ENCODE measurements at places on chromosomes 7 and 10. TPM values are rescaled to one million over a fixed set of nuclear protein-coding genes. Genes with fewer than 3 reads are reported as not detected.

DNA sequence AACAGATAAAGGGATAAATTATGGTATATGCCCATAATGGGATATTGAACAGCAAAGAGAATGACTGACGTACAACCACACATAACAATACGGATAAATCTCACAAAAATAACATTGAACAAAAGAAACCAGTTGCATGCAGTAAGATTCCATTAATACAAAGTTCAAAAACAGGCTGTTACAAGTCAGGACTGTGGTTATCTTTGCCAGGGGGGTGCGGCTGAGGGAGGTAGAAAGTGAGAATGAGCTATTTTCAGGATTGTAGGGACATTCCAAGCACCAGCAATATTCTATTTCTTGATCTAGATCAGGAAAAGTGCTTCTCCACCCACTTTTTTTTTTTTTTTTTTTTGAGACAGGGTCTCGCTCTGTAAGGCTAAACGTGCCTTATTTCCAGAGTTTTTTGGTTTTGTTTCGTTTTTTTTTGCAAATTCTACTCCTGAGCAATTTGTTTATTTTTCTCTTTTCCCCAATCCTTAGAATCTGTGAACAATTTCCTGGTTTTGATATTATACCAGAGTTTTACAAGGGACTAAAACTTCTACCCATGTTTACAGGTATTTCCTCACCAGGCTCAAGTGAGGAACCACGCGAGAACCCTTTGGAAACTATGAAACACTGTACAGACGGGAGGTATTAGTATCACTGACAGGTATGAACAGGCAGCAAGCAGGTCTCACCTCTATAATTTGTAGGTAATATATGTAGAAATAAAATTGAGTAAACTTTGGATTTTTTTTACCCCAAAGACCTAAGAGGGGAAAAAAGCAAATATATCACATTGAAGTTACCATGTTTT is 9.9 kb downstream of the SMURF1 start:
- no peaks in the 10 kb centered on the region for H3K4me1 ChIP-seq
- no peaks in the 10 kb centered on the region for H3K27me3 ChIP-seq
- H3K27ac ChIP-seq: no peak overlapping the region
- no peak for DNase-seq
- H3K36me3 ChIP-seq: no peaks in the 10 kb centered on the region

DNA sequence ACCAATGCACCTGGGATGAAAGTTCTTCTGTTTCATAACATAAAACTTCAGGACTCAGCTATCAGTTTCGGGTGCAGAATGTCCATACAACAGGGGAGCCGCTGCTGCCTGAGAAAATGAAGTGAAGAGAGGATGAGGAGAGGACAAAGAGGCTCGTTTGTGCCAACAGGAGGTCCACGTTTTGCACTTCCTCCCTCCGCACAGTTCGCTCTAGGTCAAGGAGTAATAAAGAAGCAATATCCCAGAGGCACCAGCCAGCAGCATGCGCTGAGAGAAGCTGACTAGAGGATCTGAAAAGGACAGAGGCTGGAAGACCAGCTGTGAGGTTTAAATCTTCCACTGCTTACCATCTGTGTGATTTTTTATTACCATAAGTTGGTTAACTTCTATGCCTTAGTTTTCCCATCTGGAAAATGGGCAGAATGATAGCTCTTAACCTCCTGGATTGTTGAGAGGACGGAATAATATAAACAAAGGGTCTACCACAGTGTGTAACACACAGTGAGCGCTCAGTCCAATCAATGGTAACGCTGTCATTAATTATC is 709 bp downstream of the GPAM start:
- no peaks in the 10 kb centered on the region for H3K36me3 ChIP-seq
- peak overlapping the region; percentile 92 for H3K4me3 ChIP-seq
- H3K27ac ChIP-seq: peak overlapping the region; percentile 90
- H3K4me1 ChIP-seq: peaks cover 4% of the 10 kb centered on the region
- no peaks in the 10 kb centered on the region for H3K27me3 ChIP-seq
- peak; percentile 1 for DNase-seq

DNA sequence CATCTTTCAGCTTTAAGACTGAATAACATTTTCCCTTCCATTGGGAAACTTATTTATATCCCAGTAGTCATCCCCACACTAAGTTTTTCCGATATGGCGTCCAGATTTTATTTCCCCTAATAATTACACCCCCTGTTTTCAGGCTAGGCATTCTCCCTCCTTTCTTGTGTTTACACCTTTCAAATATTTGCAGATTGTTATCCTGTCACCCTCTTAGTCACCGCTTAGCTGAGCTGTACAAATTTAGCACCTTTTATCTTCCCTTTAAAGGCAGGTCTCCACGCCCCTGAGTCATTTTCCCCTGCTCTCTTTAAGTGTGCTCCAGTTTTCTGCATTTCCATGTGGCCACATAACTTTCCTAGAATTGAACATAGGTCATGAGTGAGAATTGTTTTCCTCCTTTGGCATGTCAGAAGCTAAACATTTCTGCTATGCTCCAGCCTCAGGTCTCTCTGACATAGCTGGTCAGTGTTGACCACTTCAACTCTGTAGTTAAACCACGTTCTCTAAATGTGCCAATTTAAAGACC is 47.4 kb downstream of the LRRC4 start:
- no peaks in the 10 kb centered on the region for H3K36me3 ChIP-seq
- H3K4me3 ChIP-seq: no peak overlapping the region
- no peak for DNase-seq
- no peaks in the 10 kb centered on the region for H3K27me3 ChIP-seq
- H3K27ac ChIP-seq: no peak overlapping the region

GRCh38 chr7:106968160-106968559 is 76.3 kb upstream of the PRKAR2B start:
- H3K4me1 ChIP-seq: no peaks in the 10 kb centered on the region
- no peaks in the 10 kb centered on the region for H3K36me3 ChIP-seq
- H3K27ac ChIP-seq: no peak overlapping the region
- no peak for DNase-seq
- H3K27me3 ChIP-seq: no peaks in the 10 kb centered on the region

- DNase-seq: peak; percentile 82
- H3K36me3 ChIP-seq: peaks cover 33% of the 10 kb centered on the region
- peak overlapping the region; percentile 84 for H3K27ac ChIP-seq
- peaks cover 89% of the 10 kb centered on the region for H3K4me1 ChIP-seq
Observed at GRCh38 chr10:72009425-72010081, 45.4 kb downstream of the CHST3 start.

GRCh38 chr7:8143151-8143874 is 118.7 kb downstream of the ICA1 start:
- peaks cover 4% of the 10 kb centered on the region for H3K4me1 ChIP-seq
- H3K4me3 ChIP-seq: no peak overlapping the region
- no peaks in the 10 kb centered on the region for H3K27me3 ChIP-seq
- H3K36me3 ChIP-seq: no peaks in the 10 kb centered on the region
- H3K27ac ChIP-seq: no peak overlapping the region

- H3K36me3 ChIP-seq: no peaks in the 10 kb centered on the region
- no peak overlapping the region for H3K4me3 ChIP-seq
- H3K4me1 ChIP-seq: no peaks in the 10 kb centered on the region
- no peaks in the 10 kb centered on the region for H3K27me3 ChIP-seq
- peak; percentile 35 for DNase-seq
Observed at GRCh38 chr7:146655928-146656797, 539.6 kb downstream of the CNTNAP2 start.

- peaks cover 9% of the 10 kb centered on the region for H3K36me3 ChIP-seq
- no peak for DNase-seq
- H3K27me3 ChIP-seq: no peaks in the 10 kb centered on the region
- H3K27ac ChIP-seq: no peak overlapping the region
- peaks cover 6% of the 10 kb centered on the region for H3K4me1 ChIP-seq
Observed at GRCh38 chr7:100211342-100211780, 8.4 kb upstream of the PVRIG start.

GRCh38 chr7:93943816-93944540 is 22.4 kb downstream of the GNG11 start:
- no peak for DNase-seq
- H3K27ac ChIP-seq: peak overlapping the region; percentile 43
- no peaks in the 10 kb centered on the region for H3K4me1 ChIP-seq
- no peak overlapping the region for H3K4me3 ChIP-seq
- no peaks in the 10 kb centered on the region for H3K27me3 ChIP-seq

DNA sequence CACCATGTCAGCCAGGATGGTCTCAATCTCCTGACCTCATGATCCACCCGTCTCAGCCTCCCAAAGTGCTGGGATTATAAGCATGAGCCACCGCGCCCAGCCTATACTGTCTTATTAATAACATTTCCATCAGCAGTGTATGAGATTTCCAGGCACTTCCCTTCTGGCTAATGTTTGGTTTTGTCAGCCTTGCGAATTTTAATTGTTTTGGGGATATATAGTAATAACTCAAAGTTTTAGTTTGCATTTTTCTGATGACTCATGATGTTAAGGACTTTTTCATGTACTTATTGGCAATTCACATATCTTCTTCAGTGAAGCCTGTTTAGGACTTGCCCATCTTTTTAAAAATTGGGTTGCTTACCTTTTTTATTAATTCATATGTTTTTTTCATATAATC is 76.0 kb downstream of the TMEM270 start:
- no peaks in the 10 kb centered on the region for H3K27me3 ChIP-seq
- DNase-seq: no peak
- no peak overlapping the region for H3K27ac ChIP-seq
- H3K4me1 ChIP-seq: no peaks in the 10 kb centered on the region

Gene PDE6C
- not detected for total RNA-seq

Gene ZNF277
- total RNA-seq: 52.5 TPM

Gene LMTK2
- 29.3 TPM for total RNA-seq

Gene CPN1
- total RNA-seq: 0.69 TPM

All from spinal cord (tissue), 10 donors.